ENCODE measurements at places on chromosomes 6 and 20.

DNA sequence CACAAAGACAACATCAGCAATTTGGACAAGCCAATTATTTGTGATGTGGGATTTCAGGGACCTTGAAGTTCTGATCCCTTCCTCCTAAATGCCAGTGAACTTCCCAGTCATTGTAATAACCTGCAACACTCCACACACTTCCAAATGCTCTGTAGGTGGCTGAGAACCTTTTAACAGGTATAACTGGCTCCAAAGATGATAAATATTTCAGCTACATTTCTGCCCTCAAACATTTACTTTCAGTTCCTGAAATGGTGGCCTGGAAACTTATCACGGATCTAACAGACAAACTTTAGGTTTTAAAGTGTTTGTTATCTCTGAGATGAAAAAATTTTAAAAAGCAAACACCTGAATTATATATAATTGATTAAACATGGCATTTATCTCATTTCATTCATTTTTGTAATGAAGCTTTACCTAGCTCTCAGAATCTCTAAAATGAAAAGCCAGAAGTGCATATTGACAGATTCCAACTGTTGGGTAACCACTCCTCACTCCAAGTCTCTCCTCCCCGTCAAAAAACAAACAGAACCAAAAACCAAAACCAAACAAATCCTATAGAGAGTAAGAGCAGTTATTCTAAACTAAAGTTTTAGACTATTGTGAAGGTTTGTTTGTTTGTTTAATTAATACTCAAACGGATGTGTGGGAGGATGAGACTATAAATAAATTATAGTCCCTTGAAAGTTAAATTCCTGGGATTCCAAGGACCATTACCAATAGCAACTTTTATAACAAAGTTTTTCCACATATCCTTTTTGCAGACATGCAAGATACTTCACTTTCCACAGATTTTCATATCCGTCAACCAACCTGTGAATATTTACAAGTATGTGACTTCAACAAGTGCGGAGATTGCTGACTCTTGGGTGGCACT is 12.4 kb upstream of the KIAA0408 start:
- DNase-seq = no peak

DNA sequence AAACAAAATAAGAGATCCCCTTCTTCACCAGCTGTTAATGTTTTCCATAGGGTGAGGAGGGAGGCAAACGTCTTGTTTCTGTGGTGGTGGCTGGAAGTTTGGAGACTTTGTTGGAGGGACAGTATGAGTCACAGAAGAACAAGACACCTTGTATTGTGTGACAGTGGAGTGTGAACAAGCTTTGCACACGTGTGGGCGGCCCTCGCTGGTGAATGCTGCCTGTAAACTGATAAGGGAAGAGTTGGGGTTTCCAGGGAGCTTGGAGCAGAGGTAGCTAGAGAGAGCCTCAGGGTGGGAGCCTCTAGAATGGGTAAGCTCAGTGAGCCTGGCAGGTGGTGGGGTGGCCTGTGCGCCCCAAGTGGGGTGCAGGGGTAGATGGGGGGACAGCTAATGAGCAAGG is 78.3 kb downstream of the ZDHHC14 start:
- no peak for DNase-seq

- no peak for DNase-seq
Observed at GRCh38 chr20:10319855-10320254, 101.2 kb downstream of the SNAP25 start.

DNA sequence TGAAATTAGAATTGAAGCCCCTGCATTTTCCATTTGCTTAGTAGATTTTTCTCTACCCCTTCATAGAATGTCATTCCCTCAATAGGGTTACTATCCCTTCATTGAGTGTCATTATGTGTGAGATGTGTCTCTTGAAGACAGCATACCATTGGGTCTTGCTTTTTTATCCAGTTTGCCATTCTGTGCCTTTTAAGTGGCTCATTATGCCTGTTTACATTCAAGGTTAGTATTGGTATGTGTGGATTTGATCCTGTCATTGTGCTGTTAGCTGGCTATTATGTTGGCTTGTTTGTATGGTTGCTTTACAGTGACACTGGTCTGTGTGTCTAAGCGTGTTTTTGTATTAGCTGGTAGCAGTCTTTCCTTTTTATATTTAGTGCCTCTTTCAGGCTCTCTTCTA is 25.7 kb upstream of the TCF21 start:
- DNase-seq = no peak

GRCh38 chr20:37901240-37901639 is 1.7 kb upstream of the VSTM2L start:
- DNase-seq = no peak

GRCh38 chr6:127423921-127424320 is 35.3 kb downstream of the KIAA0408 start:
- no peak for DNase-seq

GRCh38 chr20:37142708-37143107 is 36.4 kb upstream of the RPN2 start:
- DNase-seq = no peak

GRCh38 chr6:105995391-105995865 is 90.7 kb upstream of the PRDM1 start:
- no peak for DNase-seq

- DNase-seq = no peak
Observed at GRCh38 chr6:71523548-71523947, 234.9 kb downstream of the OGFRL1 start.

DNA sequence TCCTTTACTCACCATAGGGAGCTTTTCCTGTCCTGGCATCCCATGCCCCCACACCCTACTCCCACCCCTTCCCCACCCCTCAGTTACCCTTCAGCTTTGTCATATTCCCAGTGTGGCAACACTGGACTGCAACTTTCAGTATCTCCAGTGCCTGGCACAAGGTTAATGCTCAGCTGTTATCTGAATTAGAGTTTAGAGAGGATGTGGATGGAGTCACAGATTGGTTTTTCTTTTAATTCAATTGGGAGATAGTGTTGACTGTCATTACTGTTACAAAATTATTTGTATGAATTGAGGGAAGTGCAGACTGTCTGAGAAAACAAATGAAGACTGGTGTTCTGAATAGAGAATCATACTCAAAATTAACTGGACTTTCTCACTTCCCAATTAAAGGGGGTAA is 89.9 kb downstream of the TULP4 start:
- no peak for DNase-seq

DNA sequence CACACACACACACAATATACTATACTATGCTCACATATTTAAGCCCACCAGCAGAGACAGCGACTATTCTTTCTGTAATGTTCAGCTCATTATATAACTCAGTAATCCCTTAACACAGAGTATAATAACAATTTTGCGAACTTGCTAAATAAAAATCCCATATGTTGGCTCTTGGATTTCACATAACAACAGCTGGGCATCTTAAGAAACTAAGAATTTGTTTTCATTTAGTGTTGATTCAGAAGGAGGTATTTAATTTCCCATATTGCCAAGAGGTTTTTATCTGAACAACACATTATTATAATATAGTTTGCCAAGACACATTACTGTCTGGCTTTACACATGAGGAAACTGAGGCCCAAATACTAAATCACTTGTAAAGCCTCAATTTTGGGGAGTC is 7.4 kb downstream of the ECT2L start:
- no peak for DNase-seq

DNA sequence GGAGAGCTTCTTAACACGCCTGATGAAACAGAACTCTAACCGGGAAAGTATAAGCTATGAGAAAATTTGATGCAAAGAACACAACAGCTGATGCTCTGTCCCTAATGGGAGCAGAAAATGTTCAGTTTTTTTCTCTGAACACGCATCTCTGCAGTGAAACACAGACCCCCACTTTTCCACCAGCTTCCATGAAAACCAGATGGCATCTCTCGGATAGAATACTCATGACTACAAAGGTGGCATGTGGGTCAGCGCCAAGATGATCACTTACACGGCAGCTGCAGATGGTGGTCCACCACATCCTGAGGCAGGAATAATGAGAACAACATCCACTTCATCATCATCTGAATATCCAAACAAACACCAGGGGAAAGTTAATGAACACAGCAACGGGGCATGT is 85.2 kb upstream of the CNR1 start:
- no peak for DNase-seq

DNA sequence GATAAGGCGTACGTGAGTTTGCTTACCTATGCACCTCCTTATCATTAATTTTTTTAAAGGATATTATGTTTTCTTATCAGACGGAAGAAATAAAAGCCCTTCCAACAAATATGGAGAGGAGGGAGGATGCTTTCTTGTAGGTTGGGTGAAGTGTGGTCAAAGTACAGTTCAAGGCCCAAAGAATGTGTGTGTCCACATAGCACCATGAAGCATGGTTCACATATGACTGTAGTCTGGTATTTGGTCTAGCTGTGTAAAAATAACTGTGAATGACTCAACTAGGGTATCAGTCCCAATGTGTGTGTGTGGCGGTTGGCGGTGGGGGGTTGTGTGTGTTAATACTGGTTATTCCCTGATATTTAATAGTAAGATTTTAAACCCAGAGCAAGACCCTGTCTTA is 212.7 kb downstream of the TMEM242 start:
- DNase-seq = peak; percentile 49

GRCh38 chr20:44020406-44021148 is 105.9 kb downstream of the TOX2 start:
- no peak for DNase-seq

- no peak for DNase-seq
Observed at GRCh38 chr6:75800133-75800532, 51.1 kb downstream of the MYO6 start.

- DNase-seq = no peak
Observed at GRCh38 chr6:125868252-125868651, 77.5 kb downstream of the NCOA7 start.

- no peak for DNase-seq
Observed at GRCh38 chr6:121851056-121851455, 415.6 kb downstream of the GJA1 start.

DNA sequence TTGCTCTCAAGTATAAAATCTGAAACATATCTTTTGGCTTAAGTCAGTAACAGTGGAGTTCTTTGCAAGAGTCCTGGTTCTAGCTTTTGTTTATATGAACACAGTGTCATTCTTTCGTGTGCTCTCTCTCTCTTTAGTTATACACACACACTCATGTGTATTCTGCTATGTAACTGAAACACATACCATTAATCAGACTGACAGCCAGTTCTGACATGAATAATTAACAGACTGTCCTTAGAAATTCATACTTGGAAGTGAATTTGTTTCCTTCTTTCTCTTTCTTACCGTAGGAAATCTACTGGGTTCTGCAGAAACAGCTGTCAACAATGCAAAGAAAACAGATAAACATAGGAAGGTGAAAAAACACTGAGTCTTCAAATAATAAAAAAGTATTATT is 2.5 kb downstream of the MCM9 start:
- no peak for DNase-seq

DNA sequence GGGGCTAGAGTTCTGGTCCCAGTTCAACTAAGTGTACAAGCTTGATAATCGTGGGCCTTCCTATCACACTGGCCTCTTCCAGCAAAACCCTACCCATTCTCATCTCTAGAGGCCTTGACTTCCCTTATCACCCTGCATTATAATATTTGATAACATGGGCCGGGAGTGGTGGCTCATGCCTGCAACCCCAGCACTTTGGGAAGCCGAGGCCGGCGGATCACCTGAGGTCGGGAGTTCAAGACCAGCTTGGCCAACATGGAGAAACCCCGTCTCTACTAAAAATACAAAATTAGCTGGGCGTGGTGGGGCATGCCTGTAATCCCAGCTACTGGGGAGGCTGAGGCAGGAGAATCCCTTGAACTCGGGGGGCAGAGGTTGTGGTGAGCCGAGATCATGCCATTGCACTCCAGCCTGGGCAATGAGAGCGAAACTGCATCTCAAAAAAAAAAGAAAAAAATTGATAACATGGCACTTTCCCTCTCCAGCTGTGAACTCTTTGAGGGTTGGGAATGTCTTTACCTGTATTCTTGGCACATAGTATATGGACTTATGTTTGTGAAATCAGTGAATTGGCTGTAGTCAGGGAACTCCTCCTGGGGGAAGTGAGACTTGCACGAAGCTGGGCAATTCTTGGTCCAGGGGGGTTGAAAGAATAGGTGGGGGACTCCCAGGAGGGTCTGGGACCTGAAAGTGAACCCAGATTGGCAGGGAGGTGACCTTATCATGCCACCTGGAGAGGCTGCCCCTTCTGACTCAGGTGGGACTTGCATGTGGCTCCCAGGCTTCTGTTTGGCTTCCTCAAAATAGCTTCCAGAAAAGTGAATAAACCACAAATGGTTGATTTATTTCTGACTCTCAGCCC is 915 bp upstream of the C6orf47 start:
- no peak for DNase-seq

DNA sequence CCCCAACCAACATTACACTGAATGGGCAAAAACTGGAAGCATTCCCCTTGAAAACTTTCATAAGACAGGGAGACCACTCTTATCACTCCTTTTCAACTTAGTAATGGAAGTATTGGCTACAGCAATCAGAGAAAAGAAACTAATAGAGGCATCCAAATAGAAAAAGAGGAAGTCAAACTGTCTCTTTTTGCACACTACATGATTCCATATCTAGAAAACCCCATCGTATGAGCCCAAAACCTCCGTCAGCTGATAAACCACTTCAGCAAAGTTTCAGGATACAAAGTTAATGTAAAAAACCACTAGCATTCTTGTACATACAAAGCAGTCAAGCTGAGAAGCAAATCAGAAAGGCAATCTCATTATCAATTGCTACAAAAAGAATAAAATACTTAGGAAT is 580.4 kb upstream of the PTCHD4 start:
- no peak for DNase-seq

DNA sequence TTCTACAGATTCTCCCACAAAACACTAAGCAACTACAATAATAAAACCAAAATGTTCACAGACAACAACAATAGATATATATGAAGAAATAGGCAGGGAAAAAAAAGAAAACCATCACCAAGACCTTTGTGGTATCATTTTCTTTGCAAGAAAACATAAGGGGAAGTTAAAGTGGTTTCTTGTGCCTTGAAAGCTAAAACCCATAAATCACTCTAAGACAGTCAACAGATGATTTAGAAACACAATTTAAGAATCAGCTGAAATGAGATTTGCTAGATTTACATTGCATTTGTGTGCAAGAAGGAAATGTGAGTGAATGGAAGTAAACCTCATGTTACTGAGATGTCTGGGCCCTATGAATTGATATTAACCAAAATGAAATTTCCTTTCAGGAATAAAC is 1265.4 kb upstream of the GJE1 start:
- DNase-seq = no peak

- peak; percentile 72 for DNase-seq
Observed at GRCh38 chr6:113018351-113019151, 671.4 kb downstream of the RFPL4B start.

- DNase-seq = no peak
Observed at GRCh38 chr6:61711849-61712248, 574.2 kb downstream of the KHDRBS2 start.

DNA sequence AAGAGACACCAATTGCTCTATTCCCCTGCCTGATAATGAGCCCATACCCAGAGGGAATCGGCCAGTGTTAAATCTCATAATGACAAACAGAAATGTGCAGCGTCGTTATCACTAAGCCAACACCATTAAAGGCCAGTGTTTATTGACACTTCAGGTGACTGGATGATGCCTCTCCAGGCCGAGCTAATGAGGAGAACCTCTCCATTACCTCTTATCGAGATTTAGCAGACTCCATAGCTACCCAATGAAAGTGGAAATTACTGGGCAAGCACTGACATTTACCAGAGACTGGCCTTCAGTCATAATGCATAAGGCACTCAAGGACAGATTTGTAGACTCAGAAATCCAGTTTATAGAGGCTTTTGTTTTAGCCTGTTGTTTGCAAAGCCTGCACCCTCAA is 669.5 kb downstream of the MAFB start:
- DNase-seq = no peak

- no peak for DNase-seq
Observed at GRCh38 chr6:106529438-106529837, 99.9 kb downstream of the RTN4IP1 start.

GRCh38 chr20:37375227-37375626 is 29.3 kb downstream of the SRC start:
- DNase-seq = no peak
